Hippocampal formation (tissue), 2 donors: ENCODE measurements at places on chromosomes 1 and 21.

- no peak for DNase-seq
Observed at GRCh38 chr1:18608534-18608933, 22.1 kb upstream of the PAX7 start.

GRCh38 chr1:161404051-161404597 is 36.4 kb upstream of the CFAP126 start:
- no peak for DNase-seq

DNA sequence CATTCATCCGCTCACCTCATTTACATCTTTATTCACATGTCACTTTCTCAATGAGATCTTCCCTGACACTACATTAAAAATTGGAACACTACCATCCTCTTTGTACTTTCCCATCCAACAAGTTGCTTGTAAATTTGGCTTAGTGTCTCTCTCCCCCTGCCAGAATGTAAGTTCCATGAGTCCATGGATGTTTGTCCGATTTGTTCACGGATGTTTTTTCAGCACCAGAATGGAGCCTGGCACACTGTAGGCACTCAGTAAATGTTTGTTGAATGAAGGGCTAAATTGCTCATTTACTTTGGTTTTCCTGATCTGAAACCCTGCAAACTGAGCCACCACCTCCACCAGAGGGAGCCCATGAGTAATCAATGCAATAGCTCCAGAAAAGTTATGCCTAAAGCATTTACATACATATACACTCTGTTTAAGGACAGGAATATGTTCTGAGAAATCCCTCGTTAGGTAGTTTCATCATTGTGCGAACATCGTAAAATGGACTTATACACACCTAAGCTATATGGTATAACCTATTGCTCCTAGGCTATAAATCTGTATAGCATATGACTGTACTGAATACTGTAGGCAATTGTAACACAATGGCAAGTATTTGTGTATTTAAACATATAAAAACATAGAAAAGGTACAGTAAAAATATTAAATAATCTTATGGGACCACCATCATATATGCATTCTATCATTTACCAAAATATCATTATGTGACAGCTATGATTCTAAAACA is 2.8 kb upstream of the EYA3 start:
- DNase-seq = peak; percentile 62

DNA sequence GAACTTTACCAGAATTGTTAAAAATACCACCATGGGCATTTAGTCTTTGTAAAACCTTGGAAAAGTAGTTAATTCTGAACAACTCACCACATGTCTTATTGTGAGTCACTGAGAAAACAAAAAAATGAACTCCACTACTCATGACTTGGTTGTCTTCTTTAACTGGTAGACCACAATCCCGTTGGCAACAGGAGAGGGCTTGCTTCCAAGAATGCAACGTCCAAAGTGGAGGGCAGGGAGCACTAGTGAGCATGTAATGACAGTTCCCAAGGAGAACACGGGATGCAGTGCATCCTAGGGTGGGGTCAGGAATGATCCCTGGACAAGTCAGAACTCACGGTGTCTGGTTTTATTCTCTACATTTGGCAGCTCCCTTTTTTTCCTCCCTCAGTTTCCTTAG is 15.2 kb upstream of the HMCN1 start:
- DNase-seq = no peak

DNA sequence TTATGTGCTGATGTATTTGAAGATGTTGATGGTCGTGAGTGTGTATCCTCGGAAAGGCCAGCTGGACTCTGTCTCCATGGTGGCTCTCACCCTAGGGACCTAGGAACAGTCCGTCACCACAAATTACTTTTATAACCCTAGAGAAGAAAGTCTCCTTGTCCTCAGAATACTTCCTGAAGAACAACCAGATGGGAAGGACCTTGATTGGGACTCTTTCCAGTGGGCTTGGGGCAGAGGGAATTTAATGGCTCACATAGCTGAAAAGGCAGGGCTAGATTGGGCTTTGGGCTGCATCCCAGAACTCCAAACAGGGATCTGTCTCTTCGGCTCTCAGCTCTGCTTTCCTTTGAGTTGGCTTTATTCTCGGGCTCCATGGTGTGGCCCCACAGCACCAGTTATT is 90.8 kb downstream of the TBX19 start:
- no peak for DNase-seq

GRCh38 chr21:33264561-33264960 is 1.6 kb upstream of the IL10RB start:
- DNase-seq = no peak

DNA sequence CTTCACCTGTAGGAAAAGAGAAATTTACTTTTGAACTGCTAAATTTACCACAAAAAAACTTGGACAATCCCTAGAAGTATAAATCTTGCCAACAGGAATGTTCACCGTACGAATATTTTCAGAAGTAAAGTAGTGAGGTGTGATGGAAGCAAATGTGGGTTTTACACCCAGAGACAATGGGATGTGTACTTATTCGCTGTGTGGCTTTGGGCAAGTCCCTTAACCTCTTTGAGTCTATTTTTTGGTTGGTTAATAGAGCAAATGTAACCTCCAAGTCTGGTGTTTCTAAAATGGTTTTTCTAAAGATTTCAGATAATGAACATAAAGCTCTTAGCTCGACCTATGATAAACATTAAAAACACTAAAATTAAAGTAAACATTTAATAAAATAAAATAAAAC is 51.2 kb downstream of the TPR start:
- no peak for DNase-seq

DNA sequence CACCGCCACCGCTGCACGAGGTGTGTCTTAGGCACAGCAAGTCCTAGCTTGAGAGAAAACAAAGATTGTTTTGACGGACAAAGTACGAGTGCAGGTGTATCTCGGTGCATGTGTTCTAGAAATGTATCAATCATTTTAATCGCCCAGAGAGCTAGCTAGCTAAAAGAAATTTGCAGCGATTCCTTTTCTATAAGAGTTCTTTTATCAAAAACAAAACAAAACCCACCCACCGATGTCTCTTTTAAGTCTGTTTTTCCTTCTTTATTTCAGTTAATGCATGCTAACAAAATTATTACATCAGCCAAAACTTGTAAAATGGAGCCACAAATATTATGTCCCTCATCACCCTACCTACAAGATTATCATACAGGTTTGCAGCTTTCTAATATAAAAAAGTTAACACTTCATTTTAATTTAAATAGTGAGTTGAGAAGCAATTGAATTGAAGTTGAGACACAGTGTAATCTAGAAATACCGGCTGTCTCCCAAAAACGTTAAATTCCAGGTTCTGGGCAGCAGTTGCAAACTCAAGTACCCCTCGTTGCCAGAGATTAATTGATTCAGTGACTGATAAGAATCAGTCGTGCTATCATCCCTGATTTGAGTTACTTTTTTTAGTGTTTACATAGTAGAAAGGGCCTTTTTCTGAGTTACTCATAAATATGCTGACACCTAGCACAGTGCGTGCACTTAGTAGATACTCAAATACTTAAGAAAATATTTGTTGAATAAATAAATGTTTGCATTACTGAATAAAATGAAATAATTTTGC is 1.5 kb upstream of the SYDE2 start:
- no peak for DNase-seq

DNA sequence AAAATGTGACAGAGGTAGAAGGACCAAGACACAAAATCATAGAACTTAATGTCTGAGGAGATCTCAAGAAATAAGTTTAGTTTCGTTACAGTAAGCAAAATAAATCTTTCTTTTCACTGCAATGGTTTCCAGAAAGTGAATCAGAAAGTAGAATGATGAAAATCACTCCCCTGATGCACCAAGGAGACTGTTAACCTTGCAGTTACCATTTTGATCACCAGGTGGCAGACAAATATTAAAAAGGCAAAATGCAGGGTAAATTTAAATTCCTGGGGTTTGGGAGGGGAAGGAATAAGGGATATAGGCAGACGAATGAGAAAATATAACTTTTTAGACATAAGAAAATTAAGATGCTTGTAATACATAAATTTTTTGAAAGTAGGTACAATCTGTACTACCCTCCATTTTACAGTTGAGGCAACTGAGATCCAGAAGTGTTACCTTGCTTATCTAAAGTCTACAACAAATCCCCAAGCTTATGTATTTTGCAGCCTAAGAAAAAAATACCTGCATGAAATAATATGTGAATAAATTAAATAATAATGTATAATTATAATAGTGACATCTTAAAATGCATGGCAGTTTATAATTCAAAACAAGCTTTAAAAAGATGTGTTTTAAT is 253.2 kb downstream of the CRB1 start:
- no peak for DNase-seq

DNA sequence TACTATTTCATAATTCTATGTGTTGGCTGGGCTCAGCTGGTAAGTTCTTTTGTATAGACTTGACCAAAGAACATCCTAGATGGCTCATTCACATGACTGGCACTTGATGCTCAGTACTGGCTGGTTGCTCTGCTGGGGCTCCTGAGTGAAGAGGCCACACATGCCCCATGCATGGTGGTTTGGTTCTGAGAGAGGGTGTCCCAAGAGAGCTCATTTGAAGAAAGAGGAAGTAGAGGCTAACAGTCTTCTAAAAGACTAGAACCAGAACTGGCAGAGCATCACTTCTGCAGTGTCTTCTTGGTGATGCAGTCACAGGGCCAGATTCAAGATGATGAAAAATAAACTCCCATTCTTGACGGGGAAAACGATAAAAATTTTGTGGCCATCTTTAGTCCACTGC is 5.2 kb upstream of the BACH1 start:
- DNase-seq = no peak

- no peak for DNase-seq
Observed at GRCh38 chr1:18109756-18110597, 2.4 kb downstream of the IGSF21 start.

- no peak for DNase-seq
Observed at GRCh38 chr1:1085171-1085841, 11.2 kb upstream of the RNF223 start.

- DNase-seq = no peak
Observed at GRCh38 chr1:204983136-204983535, 59.9 kb upstream of the CNTN2 start.

DNA sequence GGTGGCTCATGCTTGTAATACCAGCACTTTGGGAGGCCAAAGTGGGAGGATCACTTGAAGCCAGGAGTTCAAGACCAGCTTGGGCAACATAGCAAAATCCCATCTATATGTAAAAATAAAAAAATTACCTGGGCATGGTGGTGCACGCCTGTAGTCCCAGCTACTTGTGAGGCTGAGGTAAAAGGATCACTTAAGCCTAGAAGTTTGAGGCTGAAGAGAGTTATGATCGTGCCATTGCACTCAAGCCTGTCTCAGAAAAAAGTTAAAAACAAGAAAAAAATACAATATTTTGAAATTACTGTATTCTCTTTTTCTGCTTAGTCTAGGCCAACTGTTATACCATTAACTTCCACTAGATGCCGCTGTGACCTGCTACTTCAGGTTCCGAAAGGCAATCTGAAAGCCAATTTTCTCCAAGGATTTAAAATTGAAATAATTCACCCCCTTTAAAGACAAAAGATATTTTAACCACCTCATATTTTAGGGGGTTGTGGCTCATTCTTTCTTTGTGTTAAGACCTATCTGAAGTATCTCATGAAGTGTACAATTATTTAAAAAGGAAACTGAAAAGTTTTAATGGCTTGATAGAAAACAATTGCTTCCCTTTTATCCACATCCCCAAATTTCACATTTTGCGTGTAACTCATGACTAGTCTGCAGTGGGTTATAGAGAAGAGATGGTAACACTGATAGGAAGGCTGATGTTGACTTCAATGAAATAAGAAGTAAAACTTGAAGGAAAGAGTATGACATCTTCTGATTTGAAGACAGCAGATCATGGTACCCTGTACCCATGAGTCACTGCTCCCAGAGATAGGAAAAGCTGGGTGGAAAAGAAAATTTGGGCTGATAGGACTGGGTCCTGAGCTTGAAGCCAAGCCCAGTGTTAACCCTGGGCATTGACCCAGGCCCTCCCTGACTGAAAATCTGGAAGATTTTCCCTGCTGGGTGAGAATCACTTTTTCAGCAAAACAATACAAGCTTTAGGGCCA is 24.4 kb upstream of the CLDN14 start:
- peak; percentile 40 for DNase-seq

- DNase-seq = no peak
Observed at GRCh38 chr21:35905096-35905962, 155.0 kb downstream of the SETD4 start.

- DNase-seq = no peak
Observed at GRCh38 chr1:27099135-27099586, 55.8 kb downstream of the SLC9A1 start.

GRCh38 chr1:170685166-170685565 is 21.2 kb downstream of the PRRX1 start:
- DNase-seq = no peak

GRCh38 chr1:57026624-57027354 is 61.0 kb upstream of the C8B start:
- no peak for DNase-seq
